ENCODE measurements at places on chromosomes 2 and 18.

DNA sequence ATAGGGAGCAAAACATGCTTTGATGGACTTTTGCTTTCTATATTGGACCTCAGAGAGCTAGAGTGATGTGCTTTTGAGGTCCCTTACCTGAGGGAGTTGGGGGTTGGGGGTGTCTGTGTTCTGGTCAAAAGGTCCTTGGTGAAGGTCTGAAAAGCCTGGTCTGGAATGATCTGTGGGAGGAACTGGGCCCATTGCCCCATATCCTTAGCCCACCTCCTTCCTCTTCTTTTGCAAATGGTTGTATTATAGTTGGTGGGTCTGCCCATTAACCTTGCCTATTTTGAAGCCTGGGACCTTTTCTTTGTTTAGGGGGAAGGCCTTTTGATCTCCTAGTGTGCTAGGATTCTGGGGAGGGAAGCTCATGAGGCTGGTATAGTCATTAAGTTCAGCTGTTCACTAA is 88.7 kb downstream of the FMNL2 start:
- no peak for DNase-seq

- no peak for DNase-seq
These were observed 1490.2 kb upstream of the SLC39A10 start for GRCh38 chr2:194166818-194167217.

DNA sequence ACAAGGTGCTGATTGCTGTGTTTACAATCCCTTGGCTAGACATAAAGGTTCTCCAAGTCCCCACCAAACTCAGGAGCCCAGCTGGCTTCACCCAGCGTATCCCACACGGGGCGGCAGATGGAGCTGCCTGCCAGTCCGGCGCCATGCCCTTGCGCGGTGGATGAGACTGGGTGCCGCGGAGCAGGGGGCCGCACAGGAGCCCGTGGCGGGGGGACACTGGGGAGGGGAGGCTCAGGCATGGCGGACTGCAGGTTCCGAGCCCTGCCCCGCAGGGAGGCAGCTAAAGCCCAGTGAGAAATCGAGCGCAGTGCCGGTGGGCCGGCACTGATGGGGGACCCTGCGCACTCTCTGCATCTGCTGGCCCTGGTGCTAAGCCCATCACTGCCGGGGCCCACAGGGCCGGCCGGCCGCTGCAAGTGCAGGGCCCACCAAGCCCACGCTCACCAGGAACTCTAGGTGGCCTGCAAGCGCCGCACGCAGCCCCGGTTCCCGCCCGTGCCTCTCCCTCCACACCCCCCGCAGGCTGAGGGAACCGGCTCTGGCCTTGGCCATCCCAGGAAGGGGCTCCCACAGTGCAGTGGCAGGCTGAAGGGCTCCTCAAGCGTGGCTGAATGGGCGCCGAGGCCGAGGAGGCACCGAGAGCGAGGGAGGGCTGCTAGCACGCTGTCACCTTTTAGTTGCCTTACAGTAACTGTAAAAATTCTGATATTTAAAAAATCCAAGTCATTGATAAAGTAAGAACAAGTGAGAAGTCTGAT is 930.0 kb upstream of the FSHR start:
- DNase-seq, result no peak

GRCh38 chr2:200732866-200733265 is 78.8 kb upstream of the BZW1 start:
- no peak for DNase-seq

DNA sequence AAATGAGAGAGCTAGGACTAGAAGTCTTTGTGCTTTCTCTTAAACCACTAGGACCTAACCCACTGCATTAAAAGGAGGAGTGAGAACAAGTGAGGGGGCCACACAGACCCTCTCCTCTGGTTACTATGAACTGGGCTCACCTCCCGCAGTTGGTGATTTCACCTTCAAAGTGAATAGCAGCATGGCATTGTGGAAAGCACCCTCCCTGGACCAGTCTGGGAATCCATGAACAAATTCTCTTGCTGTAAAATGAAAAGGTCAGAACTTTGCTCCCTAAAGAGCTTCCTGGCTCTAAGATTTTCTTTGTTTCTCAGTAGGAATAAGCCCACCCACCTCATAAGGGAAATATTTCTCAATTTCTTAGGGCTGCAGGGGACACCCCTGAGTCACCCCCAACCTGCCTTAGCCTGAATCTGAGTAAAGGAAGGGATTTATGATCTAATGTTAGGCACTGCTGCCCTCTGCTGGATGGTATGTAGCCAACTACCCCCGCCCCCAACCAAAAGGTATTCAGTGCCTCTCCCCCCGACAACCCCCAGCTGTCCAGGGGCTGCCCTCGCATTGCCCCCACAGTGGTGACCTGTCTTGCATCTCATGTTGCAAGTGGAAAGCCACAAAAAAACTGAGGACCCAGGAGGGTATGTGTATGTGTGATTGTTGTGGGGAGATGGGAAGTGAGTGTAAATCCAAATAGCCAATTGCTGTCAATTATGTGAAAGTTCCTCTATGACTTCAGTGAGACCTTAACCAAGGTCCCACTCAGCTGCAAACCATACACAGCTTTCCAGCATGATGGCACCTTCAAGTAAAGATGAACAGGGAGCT is 230.9 kb upstream of the SLC14A2 start:
- DNase-seq, result no peak

GRCh38 chr2:168784993-168785392 is 17.4 kb upstream of the NOSTRIN start:
- no peak for DNase-seq

DNA sequence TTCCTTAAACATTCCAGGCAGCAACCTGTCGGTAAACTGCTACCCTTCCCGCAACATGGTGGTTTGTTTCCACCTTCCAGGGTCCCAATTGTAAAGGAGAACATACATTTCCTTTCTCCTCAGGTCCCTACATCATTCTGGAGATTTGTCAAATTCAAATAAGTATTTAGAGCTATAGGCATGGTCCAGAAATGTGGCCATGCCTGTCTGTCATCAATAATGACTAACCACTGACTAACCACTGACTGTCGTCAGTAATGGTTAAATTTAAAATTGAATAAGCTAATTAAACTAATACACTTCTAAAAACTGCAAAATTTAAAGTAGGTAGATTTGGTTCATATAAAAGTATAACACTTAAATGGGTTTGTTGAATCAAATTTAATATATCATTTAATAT is 984.0 kb upstream of the SLC39A10 start:
- DNase-seq, result no peak

- no peak for DNase-seq
These were observed 17.8 kb upstream of the KLHL30 start for GRCh38 chr2:238120463-238121298.

DNA sequence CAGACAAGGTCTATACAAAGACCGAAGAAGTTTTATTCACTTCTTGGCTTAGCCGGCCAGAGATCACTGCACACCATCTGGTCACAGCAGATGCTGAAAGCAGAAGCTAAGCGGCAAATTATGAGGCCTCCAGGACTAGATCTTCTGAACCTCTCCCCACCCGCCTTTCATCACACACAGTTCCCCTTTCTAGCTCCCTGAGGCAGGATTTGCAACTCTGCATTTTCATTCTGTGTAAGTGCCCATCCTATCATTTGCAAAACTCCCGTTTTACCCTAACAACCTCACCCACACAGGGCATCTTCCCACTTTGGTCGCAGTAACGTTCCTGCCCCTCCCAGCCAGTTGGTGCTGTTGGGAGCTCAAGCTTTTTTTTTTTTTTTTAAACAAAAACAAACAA is 3.1 kb upstream of the MOB1A start:
- no peak for DNase-seq

- DNase-seq, result no peak
These were observed 205.1 kb downstream of the DNAH7 start for GRCh38 chr2:195863564-195863963.

- DNase-seq, result no peak
These were observed 337.4 kb downstream of the LPIN1 start for GRCh38 chr2:12083713-12084419.

- DNase-seq, result no peak
These were observed 97.3 kb downstream of the CD8B2 start for GRCh38 chr2:106584304-106584954.

DNA sequence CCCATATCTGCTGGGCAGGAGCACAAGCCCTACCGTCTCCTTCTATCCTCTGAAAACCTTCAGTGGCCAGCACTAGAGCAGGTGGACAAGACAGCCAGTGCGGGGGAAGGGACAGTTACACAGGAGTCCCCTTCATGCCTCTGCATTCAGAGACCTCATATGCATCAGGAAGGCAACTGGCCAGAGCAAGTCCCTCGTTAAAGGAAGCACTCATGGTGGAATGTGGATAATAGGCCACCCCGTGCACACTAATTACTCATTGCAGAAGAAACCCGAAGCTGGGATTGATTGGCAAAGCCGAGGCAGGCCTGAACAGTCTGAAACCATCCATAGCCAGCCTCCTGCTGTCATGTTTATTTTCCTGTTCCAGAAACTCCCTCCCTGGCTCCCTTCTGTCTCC is 11.2 kb downstream of the KIAA2012 start:
- DNase-seq, result no peak

- DNase-seq, result no peak
These were observed 143.0 kb upstream of the EPC2 start for GRCh38 chr2:148501545-148501944.

DNA sequence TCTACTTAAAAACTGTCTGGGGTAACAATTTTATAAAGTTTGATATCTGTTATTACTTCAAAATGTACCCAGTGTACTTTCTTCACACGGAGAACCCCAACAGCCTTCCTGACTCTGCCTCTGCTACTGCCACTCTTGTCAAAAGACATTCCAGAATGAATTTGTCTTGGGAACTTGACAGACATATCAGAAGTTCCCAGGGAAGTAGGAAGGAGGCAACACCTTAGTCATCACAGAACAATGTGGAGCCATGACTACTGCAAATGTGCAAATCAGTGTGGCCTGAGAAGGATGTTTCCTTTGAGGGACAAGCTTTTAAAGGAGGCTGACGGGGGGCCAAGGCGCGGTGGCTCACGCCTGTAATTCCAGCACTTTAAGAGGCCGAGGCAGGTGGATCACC is 133.8 kb upstream of the RNF152 start:
- no peak for DNase-seq

DNA sequence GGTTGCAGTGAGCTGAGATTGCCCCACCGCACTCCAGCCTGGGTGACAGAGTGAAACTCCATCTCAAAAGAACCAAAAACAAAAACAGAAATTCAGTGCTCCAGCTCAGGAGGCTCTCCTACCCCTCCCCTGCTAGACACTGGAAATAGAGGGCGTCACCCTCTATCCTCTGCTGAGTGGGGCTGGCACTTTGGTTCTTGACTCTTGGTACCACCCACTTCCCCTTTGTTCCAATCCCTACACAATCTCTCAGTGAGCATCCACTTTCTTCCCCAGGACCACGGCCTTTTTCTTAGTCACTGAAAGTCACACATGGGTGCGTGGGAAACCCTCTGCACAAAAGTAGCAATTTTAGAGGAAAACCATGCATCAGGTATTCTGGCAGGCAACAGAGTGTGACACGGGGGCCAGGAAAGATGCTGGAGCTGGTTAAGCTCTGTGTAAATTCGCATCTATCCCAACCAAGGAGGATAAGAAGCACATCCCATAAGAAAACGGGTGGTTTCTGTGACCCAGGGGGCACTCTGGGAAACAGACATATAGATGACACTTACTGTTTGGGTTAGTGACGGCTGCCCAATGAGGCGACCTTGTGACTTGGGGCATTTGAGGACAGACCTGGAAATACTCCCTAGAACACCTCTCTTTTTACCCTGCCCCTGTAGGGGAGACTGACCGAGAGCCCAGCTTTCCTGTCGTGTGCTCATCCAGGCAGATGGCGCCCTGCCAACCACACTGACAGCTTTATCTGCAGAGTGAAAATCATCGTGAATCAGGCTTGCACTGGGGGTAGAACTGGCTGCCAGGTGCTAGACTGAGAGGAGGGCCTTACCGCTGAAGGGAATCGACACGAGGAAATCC is 7.7 kb downstream of the HJURP start:
- DNase-seq, result no peak

DNA sequence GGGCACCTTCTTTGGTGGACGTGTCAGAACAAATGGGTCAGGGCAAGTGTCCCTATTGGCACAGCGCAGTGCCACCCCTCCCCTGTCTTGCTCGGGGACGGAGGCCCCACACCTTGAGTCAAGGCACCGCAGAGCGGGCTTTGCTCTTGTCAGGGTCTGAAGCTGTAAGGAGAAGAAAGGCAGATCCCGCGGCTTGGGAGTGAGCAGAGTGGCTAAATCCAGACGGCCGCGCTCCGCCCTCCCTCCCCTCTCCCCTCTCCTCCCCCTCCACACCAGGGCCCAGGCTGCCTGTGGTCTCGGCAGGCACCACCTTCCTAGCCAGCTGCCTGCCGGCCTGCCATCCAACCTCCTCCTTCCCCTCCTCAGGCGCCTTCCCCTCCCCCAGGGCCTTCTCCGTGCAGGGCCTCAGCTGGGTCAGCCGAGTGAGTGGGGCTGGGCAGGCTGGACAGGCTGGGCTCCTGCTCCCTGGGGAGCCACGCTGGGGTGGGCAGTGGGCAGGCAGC is 25.8 kb downstream of the SPEG start:
- peak; percentile 7 for DNase-seq

GRCh38 chr2:23423062-23423872 is 38.3 kb downstream of the KLHL29 start:
- DNase-seq, result no peak

GRCh38 chr2:241666627-241667400 is 19.8 kb downstream of the DTYMK start:
- DNase-seq, result no peak

DNA sequence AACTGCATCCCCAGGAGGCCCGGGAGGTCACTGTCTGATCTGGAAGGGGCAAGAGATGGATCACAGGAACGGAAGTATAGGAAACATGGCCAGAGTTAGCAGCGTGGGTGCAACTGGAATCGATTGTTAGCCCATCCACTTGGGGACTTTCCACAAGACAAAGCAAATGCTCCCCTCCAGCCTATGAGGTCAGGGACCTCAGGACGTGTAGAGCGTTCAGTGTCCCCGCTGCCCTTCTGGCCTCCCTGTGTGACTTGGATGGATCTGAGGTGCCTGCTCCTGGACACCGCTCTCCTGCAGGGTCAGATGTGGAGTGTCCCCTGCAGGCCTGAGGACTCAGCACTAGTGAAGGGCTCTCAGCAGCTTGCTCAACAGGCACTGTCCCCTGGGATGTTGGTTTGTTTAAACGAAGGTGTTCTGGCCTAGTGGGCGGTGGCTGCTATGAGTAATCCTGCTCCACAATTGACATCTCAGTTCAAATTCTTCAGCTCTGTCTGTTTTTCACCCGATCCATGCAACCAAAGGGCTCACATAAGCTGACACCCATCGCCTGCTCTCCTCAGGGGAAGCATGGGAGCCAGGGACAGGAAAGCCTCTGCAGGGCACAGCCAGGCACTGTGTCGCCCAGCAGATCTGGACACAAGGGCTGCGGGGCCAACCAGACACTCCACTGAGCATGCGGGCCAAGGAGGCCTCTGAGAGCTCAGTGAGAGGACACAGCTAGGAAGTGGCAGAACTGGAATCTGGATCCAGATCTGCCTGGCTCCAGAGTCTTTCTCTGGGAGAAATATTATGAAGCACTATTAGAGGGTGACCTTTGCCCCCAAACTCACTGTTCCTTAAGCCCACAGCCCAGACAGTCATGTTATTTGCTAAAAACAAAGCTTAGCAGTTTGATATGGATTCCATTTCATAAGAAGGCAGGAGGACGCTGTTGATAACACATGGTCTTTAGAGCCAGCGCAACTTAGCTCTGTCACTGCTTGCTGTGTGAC is 78.5 kb downstream of the RHOB start:
- no peak for DNase-seq
